Type B pancreatic cell (in vitro differentiated cells): ENCODE measurements at places on chromosomes 5 and 9. TPM values are rescaled to one million over a fixed set of nuclear protein-coding genes. Genes with fewer than 3 reads are reported as not detected.

CEL gene
- total RNA-seq, result 4.5 and 4.9 TPM in 2 replicates

GRCh38 chr5:133962131-133962530 lies 6.3 kb downstream of the C5orf15 start:
- H3K4me3 ChIP-seq, result peak overlapping the region; percentile 34
- no peak overlapping the region for H3K27ac ChIP-seq
- peaks cover 19% of the 10 kb centered on the region for H3K36me3 ChIP-seq
- peaks cover 25% of the 10 kb centered on the region for H3K4me1 ChIP-seq
- no peaks in the 10 kb centered on the region for H3K27me3 ChIP-seq

DNA sequence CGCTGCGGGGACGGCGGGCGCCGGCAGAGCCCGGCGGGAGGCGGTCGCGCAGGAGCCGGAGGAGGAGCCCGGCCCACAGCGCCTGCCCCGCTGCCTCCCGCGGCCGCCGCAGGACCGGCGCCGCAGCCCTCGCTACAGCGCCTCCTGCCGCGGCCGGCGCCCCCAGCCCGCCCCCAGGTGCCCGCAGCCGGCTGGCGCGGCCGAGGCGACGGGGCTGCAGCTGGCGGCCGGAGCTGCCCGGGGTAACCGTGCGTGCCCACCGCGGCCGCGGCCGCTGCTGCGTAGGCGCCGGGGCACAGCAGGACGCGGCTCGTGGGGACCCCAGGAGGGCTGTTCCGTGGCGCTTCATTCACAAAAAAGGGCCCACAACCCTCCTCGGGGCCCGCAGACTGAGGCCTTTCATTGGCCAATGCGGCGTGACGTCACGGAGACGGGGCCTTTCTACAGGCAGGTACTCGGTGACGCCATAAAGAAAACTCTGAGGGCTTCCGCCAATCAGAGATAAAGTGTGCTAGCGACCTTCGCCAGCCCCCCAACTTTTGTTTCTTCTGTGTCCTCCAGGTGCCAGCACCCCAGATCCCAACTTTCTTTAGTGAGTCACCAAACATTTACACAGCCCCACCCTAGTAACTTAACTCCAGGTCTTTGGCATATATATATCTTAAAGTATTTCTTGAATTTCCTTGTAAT lies at the start of gene CDC14B:
Gene CDC14B (minus strand): TSS at position 353 of the 690 bp plus-strand sequence. CDS start 465 bp downstream, outside the sequence.
- H3K27me3 ChIP-seq, result peaks cover 4% of the 10 kb centered on the region
- no peaks in the 10 kb centered on the region for H3K36me3 ChIP-seq
- peak within 1 kb of the TSS; percentile 96 for H3K4me3 ChIP-seq
- H3K4me1 ChIP-seq, result peaks cover 35% of the 10 kb centered on the region

DNA sequence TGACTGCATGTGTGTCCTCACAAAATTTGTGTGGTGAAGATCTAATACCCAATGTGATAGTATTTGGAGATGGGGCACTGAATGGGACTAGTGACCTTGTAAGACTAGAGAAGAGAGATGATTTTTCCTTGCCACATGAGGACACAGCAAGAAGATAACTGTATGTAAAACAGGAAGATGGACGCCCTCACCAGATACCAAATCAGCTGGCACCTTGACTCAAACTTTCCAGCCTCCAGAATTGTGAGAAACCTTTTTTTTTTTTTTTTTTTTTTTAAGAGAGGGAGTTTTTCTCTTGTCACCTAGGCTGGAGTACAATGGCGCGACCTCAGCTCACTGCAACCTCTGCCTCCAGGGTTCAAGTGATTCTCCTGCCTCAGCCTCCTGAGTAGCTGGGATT lies 40.3 kb downstream of the UBTD2 start:
- no peak overlapping the region for H3K27ac ChIP-seq
- DNase-seq, result no peak
- peaks cover 28% of the 10 kb centered on the region for H3K36me3 ChIP-seq
- H3K27me3 ChIP-seq, result no peaks in the 10 kb centered on the region
- peaks cover 11% of the 10 kb centered on the region for H3K4me1 ChIP-seq

DNA sequence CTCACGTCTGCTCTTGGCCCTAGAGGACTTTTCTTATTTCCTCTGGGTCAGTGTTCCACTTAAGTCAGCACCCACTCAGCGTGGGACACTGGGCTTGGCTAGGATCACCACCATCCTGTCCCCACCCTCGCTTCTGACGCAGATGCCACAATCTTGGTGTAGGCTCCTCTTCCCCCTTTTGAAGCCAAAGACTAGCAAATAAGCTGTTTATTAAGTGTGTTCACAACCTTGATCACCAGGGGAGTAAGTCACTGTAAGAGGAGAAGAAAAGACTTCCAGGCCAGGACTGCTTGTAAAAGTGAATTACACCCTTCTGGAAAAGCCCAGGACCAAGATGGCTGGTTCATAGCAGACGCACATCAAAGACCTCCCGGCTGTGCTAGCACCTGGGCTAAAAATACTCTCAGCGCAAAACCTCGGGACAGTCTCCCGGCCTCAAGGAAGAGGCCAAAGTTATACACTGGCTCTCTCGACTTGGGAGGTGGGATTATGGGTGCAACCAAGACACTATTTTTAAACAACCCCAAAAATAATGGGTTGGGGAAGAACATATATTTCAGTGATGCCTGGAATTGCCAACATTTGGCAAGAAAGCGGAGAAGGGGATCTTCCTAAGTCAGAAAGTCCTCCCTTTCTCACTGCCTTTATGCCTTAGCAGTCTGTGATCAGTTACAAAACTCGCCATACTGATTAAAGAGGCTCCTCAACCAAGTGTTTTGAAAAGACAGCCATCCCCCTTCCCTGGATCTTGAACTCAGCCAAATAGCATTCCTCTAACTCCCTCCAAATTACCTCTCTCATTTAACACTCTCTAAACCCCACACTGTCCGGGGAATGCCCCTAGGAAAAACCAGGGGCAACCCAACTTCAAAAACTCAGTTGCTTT lies 69.4 kb downstream of the RAPGEF1 start:
- H3K4me3 ChIP-seq, result peak overlapping the region; percentile 21
- peak overlapping the region; percentile 62 for H3K27ac ChIP-seq
- H3K36me3 ChIP-seq, result no peaks in the 10 kb centered on the region
